Ascending aorta (tissue), 2 donors: ENCODE measurements at places on chromosomes 4 and X.

GRCh38 chr4:110472583-110473329 lies 3.2 kb upstream of the ENPEP start:
- no peaks in the 10 kb centered on the region for H3K4me1 ChIP-seq
- H3K27me3 ChIP-seq: no peaks in the 10 kb centered on the region
- no peak overlapping the region for H3K27ac ChIP-seq
- no peaks in the 10 kb centered on the region for H3K36me3 ChIP-seq
- H3K4me3 ChIP-seq: no peak overlapping the region

DNA sequence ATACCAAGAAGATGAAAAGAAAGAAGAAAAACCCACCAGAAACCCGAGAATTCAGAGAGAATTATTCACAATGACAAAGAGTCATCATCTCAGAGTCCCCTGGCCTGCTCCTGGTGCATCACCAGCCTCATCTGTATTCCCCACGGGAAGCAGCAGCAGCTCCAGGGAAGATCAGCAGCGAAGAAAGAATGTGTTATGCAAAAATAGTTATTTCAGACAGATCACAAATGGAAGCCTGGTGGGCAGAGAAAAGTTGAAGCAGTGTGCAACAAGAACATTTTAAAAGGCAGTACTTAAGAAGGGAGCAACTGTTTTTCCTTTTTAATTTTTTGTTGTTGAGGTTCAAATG lies 189.2 kb downstream of the PPP3CA start:
- H3K4me1 ChIP-seq: no peaks in the 10 kb centered on the region
- H3K36me3 ChIP-seq: no peaks in the 10 kb centered on the region
- no peak overlapping the region for H3K27ac ChIP-seq
- H3K27me3 ChIP-seq: no peaks in the 10 kb centered on the region
- no peak overlapping the region for H3K4me3 ChIP-seq
- DNase-seq: no peak

GRCh38 chrX:110188701-110189558 lies 129.0 kb downstream of the AMMECR1 start:
- no peak overlapping the region for H3K4me3 ChIP-seq
- no peaks in the 10 kb centered on the region for H3K4me1 ChIP-seq
- no peaks in the 10 kb centered on the region for H3K27me3 ChIP-seq
- H3K27ac ChIP-seq: no peak overlapping the region
- no peak for DNase-seq

DNA sequence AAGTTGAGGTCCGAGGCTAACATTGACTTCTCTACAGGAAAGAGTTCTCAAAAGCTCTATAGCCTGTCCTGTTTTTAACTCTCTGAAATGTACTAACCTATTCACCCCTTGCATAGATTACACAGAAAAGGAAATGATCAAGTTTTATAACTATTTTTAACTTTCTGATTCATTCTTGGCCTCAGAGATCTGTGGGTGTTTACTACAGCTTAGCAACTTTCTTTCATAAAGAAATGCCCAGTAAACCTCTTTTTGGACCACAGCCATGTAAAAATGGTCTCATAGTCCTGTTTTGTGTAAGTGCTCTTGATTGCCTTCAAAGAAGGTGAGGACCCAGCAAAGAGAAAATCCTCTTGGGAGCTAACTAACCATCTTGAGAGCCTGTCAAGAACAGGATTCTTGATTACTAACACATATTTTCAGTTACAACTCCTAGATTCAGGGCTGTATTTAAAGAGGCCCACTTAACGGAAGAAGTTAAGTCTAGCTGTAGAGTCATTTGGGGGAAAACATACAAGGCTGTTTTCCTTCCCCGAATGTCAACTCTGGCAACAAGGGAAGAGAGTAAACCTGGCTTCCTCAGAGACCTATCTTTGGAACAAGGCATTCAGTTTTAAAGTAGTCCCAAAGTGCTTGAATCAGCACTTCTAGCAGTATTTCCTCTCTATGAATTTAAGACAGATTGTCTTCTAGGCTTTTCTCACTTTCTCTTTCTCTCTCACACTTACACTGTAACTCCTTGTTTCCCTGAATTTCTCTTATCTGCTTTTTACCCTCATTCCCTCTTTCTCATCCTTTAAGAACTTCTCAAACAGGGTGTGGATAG lies 78.2 kb downstream of the IL21 start:
- DNase-seq: no peak
- H3K36me3 ChIP-seq: no peaks in the 10 kb centered on the region
- H3K4me1 ChIP-seq: no peaks in the 10 kb centered on the region
- no peak overlapping the region for H3K27ac ChIP-seq
- H3K4me3 ChIP-seq: no peak overlapping the region
- no peaks in the 10 kb centered on the region for H3K27me3 ChIP-seq

GRCh38 chr4:95263960-95264359 lies 284.8 kb downstream of the UNC5C start:
- no peaks in the 10 kb centered on the region for H3K27me3 ChIP-seq
- H3K4me3 ChIP-seq: no peak overlapping the region
- H3K27ac ChIP-seq: no peak overlapping the region

DNA sequence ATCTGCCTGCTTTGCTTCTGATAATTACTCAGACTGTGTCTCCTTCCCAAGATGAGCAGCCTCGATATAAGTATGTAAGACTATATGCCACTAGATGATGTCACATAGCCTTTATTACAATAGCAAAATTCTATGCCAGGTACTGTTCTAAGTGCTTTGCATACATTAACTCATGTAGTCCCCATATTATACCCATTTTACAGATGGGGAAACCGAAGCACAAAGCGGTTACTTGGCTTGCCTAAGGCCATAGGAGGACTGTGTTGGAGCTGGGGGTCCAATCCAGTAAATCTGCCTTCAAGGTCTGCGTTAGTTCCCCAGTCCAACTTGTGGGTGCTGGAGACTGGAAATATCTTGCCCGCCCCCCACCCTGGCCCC lies 826 bp upstream of the SCML1 start:
- H3K36me3 ChIP-seq: no peaks in the 10 kb centered on the region
- no peak for DNase-seq
- H3K4me1 ChIP-seq: peaks cover 3% of the 10 kb centered on the region

DNA sequence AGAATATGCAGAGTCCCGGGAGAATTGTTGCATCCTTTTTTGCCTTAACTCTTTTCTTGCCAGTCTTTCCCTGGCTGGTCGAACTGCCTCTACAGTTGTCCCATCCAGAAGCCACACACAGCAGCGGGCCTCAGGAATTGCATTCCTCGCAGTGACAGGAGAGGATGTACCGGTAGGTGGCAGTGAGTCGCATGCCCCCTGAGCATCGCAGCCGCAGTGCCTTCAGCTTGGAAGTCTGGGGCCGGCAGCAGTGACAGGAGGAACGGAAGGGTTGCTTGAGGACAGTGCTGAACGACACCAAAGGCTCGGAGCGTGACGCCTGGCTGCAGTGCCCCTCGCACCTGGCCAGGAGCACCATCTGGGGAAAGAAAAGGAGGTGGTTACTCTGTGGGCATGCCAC lies 23.5 kb downstream of the NDP start:
- H3K36me3 ChIP-seq: no peaks in the 10 kb centered on the region
- no peaks in the 10 kb centered on the region for H3K4me1 ChIP-seq
- no peak overlapping the region for H3K27ac ChIP-seq
- H3K27me3 ChIP-seq: no peaks in the 10 kb centered on the region

GRCh38 chrX:119410027-119410819 lies 11.1 kb downstream of the SLC25A43 start:
- H3K27me3 ChIP-seq: no peaks in the 10 kb centered on the region
- no peaks in the 10 kb centered on the region for H3K4me1 ChIP-seq
- DNase-seq: no peak
- no peak overlapping the region for H3K4me3 ChIP-seq
- no peaks in the 10 kb centered on the region for H3K36me3 ChIP-seq
- no peak overlapping the region for H3K27ac ChIP-seq

DNA sequence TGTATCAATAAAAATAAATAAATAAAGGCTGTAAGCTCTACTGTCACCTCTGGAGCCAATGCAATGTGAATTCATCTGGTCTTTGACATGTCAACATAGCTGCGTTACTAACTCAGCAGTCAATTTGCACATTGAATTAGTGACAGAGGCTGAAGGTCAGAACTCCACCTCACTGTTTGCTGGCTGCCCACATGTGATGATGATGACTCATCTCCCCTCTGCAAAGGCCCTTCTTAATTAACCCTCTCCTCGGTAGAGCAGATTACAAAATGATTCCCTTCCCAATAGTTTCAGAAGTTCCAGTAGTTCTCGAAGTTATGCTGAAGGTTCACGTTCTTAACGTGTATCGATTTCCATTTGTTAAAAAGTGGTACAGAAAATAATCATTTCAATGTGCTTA lies 1626.0 kb upstream of the TENM3 start:
- no peak overlapping the region for H3K4me3 ChIP-seq
- DNase-seq: no peak
- no peaks in the 10 kb centered on the region for H3K36me3 ChIP-seq
- H3K27ac ChIP-seq: no peak overlapping the region

DNA sequence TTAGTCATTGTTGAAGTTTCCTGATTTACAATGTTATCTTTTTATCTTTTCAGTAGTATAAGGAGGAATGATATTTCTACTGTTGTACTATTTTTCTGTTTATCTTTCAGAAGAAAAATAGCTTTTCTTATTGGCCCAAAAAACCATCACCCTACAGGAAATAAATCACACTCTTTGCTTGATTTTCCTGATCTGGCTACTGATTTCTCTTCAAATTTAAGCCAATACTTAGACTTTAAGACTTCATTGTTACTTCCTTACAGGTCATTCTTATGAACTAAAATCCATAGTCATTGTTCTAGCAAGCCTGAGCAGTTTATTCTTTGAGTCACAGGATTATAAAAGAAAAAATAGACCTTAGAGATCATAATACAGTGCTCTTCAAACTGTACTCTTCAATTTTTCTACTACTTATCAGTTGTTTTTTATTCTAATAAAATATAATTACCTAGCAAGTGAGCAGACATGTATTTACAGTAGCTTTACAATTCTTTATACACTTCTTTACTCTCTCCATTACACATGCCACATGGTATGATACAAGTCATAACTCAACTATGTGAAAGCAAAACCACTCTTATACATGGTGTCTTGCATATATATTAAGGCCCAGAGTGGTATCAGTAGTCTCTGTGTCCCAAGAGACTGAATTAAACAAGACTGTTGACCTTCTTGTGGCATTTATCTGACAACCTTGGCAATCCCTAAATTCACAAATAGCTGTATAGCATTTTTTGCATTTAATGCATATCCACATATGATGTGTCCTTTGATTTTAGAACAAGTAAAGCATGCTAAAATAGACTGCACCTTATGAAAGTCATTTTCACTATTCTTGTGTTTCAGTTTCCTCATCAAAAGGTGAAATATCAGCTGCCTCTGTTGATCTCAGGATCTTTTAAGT lies 47.9 kb downstream of the TET2 start:
- no peak overlapping the region for H3K27ac ChIP-seq
- H3K4me1 ChIP-seq: peaks cover 18% of the 10 kb centered on the region
- no peak overlapping the region for H3K4me3 ChIP-seq
- H3K36me3 ChIP-seq: no peaks in the 10 kb centered on the region

DNA sequence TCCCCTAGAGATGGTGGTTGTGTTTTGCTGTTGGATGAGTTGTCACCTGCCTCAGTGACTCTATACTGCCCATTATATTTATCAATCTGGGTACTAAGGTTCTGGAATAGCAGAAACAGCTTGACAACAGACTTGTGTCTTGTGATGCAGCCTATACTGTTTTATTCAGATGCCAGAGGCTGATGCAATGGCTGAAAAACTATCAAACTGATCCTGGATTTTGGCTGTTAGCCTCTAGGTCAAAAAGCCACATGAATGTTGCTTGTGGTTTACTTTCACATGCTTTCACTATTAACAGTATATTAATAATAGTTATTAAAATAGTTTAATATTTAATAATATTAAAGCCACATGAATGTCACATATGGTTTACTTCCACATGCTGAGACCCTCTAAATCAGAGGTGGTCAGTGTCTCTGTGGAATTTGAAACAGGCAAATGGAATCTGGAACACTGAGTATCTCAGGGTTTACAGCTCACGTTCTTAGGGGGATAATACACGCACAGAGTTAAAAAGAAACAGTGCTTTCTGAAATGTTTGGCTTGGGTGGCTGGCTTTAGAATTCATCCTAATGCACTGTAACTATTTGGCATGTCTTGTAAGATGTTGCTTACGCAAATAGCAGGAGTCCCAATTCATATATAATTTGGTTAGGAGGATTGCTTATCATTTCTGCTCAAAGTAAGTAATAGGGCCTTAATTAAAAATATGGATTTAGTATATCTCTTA lies 82.5 kb upstream of the LCORL start:
- H3K36me3 ChIP-seq: no peaks in the 10 kb centered on the region
- no peaks in the 10 kb centered on the region for H3K4me1 ChIP-seq
- no peak overlapping the region for H3K4me3 ChIP-seq
- H3K27ac ChIP-seq: no peak overlapping the region

GRCh38 chr4:43374216-43374751 lies 481.8 kb downstream of the GRXCR1 start:
- H3K36me3 ChIP-seq: no peaks in the 10 kb centered on the region
- no peaks in the 10 kb centered on the region for H3K27me3 ChIP-seq
- DNase-seq: no peak
- no peaks in the 10 kb centered on the region for H3K4me1 ChIP-seq
- H3K27ac ChIP-seq: no peak overlapping the region
- no peak overlapping the region for H3K4me3 ChIP-seq

- H3K36me3 ChIP-seq: no peaks in the 10 kb centered on the region
- H3K27ac ChIP-seq: peak within 1 kb of the TSS; percentile 77
- no peaks in the 10 kb centered on the region for H3K4me1 ChIP-seq
- H3K27me3 ChIP-seq: no peaks in the 10 kb centered on the region
- H3K4me3 ChIP-seq: peak within 1 kb of the TSS; percentile 68
These were observed at the start of gene DIAPH2 for GRCh38 chrX:96684339-96685209. TSS of gene DIAPH2 (plus strand) at chrX:96684842.

DNA sequence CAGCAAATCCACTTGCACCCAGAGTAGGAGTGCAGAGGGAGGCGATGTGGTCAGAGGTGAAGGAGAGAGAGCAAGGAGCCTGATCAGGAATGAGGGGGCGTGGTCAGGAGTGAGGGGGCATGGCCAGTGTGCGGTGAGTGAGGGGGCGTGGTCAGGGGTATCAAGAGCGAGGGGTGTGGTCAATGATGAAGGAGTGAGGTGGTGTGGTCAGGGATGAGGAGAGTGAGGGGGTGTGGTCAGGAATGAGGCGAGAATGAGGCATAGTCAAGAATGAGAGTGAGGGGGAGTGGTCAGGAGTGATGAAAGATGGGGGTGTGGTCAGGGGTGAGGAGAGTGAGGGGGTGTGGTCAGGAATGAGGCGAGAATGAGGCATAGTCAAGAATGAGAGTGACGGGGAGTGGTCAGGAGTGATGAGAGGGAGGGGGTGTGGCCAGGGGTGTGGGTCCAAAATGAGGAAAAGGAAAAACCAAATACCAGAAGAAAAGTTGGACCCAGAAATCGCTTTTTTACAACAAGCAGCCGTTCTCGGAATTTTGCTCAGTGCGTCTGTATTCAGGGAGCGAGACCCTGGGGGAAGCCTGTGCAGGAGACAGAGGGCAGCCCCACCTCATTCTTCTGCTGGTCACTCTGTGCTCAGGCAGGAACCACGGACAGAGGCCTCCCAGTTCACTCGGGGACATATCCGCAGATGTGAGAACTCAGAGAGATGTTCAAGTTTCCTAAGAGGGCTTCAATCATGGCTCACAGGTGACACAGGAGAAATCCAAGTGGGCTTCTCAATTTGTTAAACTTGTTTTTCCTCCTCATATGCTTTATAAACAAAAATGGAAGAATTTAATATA lies 47.5 kb downstream of the MAGEA1 start:
- no peak overlapping the region for H3K27ac ChIP-seq
- H3K4me3 ChIP-seq: no peak overlapping the region

GRCh38 chr4:99043346-99043745 lies 45.2 kb downstream of the ADH5 start:
- H3K36me3 ChIP-seq: peaks cover 36% of the 10 kb centered on the region
- no peak overlapping the region for H3K27ac ChIP-seq
- no peaks in the 10 kb centered on the region for H3K4me1 ChIP-seq
